ENCODE measurements at places on chromosomes 16 and 17.

GRCh38 chr16:68645494-68646388 is 631 bp downstream of the CDH3 start:
- DNase-seq, result no peak

DNA sequence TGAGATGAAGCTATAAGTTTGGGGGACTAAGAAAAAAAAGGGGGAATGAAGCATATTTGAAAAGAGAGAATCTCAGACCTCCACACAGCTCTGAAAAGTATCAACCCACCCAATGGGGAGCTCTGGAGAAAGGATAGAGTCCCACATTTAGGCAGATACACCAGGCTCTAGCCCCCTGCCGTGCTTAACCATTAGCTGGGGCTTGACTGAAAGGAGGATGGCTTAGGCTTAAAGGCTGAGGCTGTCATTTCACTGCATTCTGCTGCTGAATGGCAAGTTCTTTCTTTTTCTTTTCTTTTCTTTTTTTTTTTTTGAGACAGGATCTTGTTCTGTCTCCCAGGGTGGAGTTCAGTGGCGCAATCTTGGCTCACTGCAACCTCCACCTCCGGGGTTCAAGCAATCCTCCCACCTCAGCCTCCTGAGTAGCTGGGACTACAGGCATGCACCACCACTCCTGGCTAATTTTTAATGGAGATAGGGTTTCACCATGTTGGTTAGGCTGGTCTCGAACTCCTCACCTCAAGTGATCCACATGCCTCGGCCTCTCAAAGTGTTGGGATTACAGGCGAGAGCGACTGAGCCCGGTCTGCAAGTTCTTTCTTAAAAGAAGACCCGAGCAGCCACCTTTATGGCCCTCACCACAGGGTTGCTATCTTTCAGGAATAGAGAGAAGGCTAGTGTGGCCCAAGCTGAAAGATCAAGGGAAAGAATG is 9.0 kb upstream of the MMP2 start:
- DNase-seq, result no peak

- no peak for DNase-seq
Observed at GRCh38 chr16:57539072-57539796, 2.9 kb upstream of the CCDC102A start.

DNA sequence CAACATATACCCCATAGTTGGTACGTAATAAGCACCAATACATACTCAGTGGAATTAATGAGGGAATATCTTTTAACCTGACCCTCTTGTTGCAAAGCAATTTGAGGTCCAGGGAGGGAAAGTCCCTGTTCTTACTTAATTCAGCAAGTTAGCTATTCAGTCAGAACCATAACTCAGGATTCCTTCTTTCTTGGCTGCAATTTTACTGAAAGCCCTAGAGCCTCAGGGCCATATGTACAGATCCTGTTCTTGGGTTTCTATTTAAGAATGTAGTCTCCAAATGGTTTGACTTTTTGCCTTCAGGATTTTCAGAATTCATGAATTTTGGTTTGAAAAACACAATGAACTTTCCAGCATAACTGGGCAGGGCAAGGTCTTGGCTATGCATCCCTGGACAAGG is 436.5 kb downstream of the HS3ST4 start:
- no peak for DNase-seq

All from anterior cingulate cortex (tissue), 58 donors.